Aorta (tissue), 5 donors: ENCODE measurements at places on chromosomes 2 and 18.

GRCh38 chr2:109339519-109339966, 210.5 kb downstream of the SH3RF3 start:
- DNase-seq, result no peak

DNA sequence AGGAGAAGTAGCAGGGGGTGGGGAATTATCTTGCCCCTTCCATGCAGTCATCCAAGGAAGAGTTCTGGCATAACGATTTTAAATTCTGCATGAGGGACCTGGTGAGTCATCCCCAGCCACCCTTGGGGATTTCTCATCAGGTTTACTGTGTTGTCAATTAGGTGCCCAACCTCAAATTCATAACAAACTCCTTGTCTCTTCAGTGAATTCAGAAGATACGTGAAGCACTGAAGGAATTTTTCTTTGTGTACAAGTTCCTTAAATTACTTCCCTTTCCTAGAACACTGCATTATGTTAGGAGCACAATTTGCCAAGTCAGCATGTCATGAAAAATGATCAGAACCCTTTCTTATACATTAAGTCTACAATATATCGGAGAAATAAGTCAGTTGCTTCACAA, 70.8 kb upstream of the NOSTRIN start:
- DNase-seq, result no peak

GRCh38 chr2:239953418-239954061, 71.6 kb downstream of the NDUFA10 start:
- peak; percentile 86 for DNase-seq

DNA sequence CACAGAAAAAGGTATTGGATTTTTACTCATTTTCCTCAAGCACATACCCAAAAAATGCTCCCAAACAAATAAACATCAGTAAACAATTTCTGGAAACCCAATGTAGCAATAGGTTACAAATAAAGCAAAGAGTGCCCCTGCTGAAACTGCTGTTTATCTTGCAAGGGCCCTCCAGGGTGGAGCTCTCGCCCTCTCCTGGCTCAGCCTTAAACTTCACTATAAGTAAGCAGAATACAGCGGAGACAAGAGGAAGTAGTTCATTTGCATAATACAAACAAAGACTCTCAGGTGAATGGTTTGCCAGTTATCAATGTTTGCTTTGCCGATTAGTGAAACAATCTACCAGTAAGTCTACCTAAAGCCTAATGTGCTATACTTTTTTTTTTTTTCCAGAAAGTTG, 437.6 kb downstream of the DLGAP1 start:
- DNase-seq, result no peak

GRCh38 chr2:35873921-35874320, 481.7 kb upstream of the CRIM1 start:
- no peak for DNase-seq

- no peak for DNase-seq
These were observed 19.4 kb upstream of the RNF138 start for GRCh38 chr18:32072321-32072720.

DNA sequence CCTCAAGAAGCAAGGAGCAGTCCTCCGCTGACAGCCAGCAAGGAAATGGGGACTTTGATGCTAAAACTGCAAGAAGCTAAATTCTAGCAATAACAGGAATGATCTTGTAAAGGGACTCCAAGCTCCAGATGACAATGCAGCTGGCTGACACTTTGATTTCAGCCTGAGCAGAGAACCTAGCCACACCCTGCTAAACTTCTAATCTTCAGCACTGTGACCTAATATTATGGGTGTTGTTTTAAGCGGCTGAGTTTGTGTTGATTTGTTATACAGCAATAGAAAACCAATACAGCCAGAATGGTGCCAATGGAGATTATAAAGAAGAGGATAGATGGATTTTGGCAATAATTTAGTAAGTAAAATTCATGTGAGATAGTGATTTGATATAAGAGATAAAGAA, 196.7 kb upstream of the SPHKAP start:
- DNase-seq, result no peak

- DNase-seq, result peak; percentile 75
These were observed 9.4 kb downstream of the KHK start for GRCh38 chr2:27095745-27096651.

GRCh38 chr2:102051692-102052277, 60.0 kb downstream of the IL1R2 start:
- DNase-seq, result no peak

- DNase-seq, result no peak
These were observed 826.5 kb upstream of the PIK3C3 start for GRCh38 chr18:41128545-41128944.

GRCh38 chr2:191262436-191262835, 17.2 kb downstream of the MYO1B start:
- no peak for DNase-seq

GRCh38 chr2:171327043-171327496, 106.7 kb downstream of the METTL8 start:
- DNase-seq, result no peak

- DNase-seq, result no peak
These were observed 143.4 kb downstream of the NDUFA10 start for GRCh38 chr2:239881561-239882320.

- DNase-seq, result no peak
These were observed 785.5 kb upstream of the RAB6C start for GRCh38 chr2:129193961-129194360.

- DNase-seq, result no peak
These were observed 1.2 kb downstream of the PAX3 start for GRCh38 chr2:222297600-222297935.

- DNase-seq, result peak; percentile 82
These were observed 17.1 kb downstream of the TMEM185B start for GRCh38 chr2:120206022-120206581.

DNA sequence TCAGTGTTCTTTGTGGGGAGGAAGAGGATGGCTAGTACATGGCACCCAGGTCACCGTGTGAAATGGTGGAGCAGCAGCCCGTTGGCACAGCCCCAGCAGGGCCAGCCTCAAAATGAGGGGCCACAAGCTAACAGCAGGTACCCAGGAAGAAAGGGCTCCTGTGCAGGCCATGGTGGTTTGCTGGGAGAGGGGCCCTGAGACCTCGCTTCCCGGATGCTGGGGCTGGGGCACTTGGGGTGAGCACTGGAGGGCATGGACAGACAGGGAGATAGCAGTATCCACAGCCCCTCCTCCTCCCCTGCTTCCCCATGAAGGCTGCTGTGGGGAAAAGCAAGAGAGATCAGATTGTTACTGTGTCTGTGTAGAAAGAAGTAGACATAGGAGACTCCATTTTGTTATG, 16.2 kb upstream of the TEX44 start:
- DNase-seq, result no peak

GRCh38 chr18:3458378-3458777, 8.4 kb downstream of the TGIF1 start:
- DNase-seq, result no peak

DNA sequence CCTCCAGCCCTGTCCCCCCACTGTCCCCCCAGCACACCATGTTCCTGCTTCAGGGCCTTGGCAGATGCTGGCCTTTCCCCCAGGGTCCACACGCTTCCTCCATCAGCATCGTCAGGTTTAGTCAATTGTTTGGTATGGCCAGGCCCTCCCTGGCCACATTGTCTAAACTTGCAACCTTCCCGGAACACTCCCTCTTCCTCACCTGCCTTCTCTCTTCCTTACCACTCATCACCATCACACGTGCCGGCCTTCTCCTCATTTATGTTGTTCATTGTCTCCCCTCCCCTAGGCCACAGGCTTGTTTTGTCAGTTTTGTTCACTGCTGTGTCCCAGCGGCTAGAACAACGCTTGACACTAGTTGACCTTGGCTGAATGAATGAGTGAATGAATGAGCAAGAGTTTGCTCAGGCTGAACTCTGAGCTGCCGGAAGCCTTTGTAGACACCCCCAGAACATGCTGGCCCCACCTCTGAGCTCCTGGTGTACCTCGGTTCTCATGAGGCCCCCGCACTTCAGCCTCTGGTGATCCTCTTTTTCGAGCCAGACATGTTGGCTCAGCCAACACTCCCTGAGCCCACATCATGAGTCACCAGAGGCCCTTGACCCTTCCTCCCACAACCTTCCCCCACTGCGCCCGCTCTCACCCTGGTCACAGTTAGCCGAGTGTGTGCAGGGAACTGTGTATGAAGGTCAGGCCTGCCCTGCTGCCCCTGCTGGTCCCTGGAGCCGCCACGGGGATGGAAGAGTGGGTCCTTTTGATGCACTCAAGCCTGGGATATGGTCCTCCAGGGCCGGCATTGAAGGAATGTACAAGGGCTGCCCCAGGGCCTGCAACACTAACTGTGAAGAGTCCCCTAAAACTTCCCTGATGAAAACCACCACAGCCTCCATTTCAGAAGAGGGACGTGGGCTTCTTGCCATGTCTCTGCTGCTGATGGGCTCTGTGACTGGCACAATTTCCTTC, 57.5 kb downstream of the HS1BP3 start:
- peak; percentile 84 for DNase-seq

DNA sequence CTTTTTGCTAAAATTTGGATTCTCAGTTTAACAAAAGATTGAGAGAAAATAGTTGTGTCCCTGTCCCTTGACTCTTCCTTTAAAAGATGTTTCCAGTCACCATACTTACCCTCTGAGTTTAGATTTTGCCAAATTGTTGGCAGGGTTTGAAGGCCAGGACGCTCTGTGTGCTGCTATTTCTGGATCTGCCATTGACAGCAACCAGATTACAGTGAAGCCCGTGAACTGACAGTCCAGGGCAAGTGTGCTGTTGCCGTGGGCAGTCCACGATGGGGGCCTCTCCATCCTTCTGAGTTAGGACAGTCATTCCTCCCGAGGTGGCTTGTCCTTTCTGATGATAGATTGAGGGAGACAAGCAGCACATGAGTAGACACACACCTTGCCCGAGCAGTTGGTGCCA, 89.9 kb downstream of the PTPRM start:
- DNase-seq, result no peak

DNA sequence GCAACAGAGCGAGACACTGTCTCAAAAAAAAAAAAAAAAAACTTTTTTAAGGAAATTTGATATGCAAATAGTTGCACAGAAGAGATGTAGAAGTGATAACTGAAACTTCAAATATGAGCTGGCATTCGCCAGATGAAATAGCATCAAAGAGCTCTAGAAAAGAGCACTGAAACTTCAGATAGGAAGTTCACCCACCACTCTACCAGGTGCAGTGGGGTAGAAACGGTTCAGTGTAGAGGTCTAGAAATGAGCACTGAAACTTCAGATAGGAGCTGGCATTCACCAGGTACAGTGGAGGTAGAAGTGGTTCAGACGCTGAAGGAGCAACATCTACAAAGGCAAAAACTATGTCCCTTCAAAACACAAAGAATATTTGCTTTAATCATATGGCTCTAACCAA, 9.0 kb upstream of the ONECUT2 start:
- no peak for DNase-seq

- no peak for DNase-seq
These were observed 20.2 kb downstream of the TNP1 start for GRCh38 chr2:216839688-216840087.

- no peak for DNase-seq
These were observed 88.8 kb upstream of the MAP4K4 start for GRCh38 chr2:101608408-101609310.

DNA sequence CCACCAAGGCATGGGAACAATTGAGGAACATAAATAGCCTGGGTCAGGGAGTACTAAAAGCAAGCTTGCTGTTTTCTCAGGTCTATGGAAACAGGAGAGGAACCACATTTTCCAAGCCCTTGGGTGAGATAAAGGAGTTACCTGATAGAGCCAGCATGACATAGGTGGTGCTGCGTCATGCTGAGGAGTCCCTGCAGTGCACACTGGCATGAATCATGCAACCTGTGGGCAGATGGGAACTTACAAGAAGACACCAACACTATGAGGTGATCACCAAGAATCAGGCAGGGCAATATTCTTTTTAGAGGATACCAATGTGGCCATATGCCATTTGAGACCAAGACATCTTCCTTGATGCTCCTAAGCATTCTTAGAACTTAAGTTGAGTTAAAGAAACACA, 531.8 kb downstream of the ZEB2 start:
- no peak for DNase-seq

DNA sequence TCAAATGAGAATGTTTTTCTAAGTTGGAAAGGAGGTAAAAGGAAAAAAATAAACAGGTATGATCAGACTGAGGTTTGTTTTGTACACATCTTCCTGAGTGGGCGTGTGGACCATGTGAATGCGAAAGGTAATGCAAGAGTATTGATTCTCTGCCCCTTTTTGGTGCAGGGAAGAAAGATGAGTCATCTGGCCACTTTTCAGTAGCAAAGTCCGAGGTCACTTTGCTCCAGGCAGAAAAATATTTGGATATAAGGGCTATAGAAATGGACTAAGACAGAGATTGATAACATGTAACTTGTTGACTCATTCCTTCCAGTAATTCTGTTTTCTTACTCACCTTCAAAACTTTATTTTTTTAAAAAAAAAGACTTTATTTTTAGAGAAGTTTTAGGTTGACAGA, 130.5 kb downstream of the DSEL start:
- DNase-seq, result no peak

GRCh38 chr2:143473216-143473615, 344.0 kb downstream of the ARHGAP15 start:
- DNase-seq, result no peak

- no peak for DNase-seq
These were observed 19.6 kb upstream of the IL1A start for GRCh38 chr2:112803691-112804521.

DNA sequence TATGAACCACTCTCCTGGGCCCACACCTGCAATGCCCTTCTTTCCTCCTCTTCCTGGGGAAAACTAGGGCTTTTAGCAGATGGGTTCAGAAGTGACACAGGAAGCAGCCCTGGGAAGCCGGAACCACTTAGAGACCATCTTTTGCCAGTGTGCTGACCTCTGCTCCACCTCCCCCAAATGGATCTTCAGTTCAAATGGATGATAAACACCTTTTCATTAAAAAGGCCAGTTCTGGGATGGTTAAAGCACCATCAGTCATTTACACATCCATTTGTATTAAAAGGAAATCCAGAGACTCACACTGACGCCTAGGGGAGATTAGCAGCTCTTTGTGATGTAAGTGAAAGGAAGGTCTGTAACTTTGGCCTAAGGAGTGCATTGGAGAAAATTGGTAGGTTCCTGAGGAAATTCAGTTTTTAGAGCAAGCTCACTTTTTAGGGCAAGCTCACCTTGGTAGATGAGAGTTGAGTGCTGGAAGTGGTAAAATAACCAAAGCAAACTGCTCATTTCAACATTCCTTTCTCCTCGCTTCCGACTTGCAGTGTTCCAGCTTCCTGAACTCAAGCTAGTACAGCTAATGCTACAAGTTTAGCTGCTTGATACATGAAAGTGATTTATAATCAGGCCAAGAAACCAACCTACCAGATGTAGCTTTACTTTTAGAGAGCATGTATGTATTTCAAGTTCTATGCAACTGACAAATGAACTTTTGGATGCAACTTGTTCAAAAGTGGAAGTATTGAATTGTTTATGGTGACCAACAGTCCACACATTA, 47.7 kb downstream of the ACTR2 start:
- DNase-seq, result no peak

DNA sequence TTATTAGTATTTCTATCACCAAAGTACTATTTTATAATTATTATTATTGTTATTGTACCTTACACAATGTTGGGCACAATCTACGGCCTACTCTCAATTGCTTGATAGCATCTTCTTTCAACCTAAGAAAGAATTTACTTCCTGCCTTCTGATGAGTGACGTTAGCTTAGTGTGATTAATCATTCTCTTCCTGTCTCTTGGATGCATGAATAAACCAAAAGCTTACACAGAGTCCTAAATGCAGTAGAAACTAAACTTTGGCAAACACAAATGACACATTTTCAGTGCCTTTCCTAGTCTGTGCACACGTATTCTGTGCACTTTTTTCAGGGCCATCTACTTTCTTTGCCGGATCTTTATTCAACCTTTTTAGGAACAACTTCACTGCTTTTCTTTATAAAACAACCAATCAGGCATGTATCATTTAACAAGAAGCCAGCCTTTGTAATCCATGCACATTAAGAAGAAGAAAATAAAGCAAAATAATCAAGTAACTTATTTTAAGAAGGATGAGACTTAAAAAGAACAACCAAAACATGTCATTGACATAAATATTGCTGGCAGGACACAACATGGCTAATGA, 19.1 kb downstream of the TRAK2 start:
- DNase-seq, result no peak
